ENCODE measurements at places on chromosomes 5 and 9.

DNA sequence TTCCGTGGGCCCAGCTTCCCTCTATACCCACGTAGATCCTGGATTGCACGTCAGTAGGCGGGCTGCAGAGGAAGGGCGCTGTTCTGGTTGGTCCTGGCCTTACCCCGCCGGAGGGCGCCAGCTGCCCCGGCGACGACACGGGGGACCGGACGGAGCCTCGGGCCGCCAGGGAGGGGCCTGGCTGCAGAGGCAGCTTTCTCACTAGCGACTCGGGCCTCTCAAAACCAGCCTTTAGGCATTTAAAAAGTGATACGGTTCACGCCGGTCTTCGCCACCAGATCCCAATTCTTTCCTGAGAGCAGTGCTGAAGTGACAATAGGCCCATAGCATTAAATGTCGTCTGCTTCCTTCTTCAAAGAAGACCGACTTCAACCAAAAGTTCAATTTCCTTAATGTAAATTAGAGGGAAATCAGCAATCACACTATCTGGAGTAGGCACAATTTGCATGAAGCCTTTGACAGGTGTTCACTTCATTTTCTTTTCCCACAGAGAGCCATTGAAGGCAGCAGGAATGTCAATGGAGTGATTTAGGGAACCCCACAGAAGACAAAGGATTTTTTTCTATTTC is 17.6 kb upstream of the UBE2D2 start:
- no peak for DNase-seq

GRCh38 chr5:42621242-42621641 is 135.4 kb upstream of the CCDC152 start:
- DNase-seq = no peak

DNA sequence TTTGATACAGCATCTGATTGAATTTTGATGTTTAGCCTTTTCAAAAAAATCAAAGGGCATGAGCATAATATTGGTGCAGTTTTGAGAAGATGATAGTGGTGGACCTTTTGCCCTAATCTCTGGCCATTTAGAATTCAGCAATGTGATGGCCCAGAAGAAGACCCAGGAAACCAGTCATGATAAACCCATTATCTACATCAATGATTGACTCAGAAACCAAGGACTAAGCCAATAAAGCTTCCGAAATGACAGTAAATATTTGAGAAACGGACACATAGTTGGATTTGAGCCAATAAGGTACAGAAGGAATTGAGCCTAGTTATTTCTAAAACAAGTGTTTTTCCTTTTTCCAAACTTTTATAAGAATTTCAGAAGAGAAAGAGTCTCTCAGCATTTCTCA is 1158.8 kb upstream of the DMAC1 start:
- no peak for DNase-seq

DNA sequence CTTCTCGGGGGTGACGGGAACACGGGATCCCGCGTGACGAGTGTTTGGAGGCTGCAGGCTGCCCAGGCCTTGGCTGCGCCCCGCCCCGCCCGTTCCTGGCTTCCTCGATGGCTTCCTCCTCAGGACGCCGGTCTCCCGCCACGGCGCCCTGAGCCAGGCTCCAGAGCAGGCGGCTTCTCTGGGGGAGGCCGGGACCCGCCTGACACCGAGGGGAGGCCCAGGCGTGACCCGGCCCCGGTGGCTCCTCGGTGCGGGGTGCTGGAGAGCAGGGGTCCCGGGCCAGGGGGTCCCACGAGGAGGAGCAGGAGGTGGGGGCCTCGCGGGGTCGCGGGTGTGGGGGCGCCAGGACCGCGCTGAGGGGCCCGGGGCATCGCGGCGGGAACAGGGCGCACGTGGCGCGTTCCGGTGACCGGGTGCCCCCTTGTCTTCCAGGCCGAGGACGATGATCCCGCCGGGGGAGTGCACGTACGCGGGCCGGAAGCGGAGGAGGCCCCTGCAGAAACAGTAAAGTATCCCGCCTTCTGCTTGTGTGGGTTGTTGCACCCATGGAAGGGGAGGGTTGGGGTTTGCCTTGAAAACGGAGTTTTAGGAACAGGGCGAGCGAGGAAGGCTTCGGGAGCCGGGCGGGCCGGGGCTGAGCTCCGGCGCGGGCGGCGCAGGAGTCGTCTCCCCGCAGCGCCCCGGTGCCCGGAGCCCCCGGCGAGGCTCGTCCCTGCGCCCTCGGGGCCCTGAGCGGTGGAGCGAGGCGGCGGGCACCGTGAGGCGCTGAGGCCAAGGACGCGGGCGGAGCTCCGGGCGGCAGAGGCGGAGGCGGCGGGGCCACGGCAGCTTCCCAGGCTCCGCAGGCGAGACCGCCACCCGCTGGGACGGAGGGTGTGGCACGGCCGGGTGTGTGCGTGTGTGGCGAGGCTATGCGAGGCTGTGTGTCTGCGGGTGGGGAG is 22.2 kb downstream of the AHRR start:
- no peak for DNase-seq

DNA sequence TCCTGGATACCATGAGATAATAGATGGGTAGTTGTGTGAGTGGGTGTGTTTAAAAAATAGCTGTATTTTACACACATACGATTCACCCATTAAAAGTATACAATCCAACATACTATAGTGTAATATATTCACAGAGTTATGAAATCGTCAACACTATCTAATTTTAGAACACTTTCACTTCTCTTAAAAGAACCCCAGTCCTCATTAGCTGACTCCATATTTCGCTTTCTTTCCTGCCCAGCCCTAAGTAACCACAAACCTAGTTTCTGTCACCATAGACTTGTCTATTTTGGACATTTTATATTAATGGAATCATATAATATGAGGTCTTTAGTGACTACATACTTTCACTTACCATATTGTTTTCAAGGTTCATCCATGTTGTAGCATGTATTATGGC is 63.8 kb upstream of the S1PR3 start:
- no peak for DNase-seq

GRCh38 chr9:15262581-15262980 is 44.4 kb downstream of the TTC39B start:
- DNase-seq = no peak

DNA sequence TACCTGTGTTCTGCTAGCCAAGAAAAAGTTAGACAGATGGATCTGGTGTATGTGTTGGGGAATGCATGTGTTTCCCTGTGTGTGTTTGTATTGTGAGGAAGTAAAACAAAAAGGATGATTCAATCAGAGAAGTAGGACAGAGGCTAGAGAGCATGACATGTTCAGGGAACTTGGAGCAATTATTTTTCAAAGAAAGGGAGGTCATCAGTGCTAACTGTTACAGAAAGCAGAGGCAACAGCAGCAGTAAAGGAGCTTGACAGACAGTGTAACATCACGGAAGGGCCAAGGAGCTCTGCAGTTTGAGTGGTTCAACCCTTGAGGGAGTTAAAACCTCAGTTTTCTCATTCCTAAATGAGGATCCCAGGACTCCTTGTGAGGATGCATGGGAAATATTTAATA is 13.2 kb downstream of the SPINK1 start:
- no peak for DNase-seq

DNA sequence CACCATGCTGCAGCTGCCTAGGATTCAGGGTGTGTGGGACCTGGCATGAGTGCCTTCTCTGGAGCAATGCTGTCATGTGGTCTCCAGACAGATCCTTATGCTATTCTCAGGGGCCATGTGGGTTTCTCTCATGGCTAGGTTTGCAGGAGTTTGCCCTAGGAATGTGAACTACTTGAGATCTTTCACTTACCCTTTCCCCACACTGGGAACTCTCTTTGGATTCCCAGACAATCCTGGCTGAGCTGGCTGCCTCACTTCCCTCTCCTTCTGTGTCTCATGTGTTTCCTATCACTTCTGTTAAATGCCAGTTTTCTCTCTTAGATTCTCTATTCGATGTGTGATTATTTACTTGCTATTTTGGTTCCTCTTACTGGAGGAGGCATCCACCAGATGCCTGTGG is 270.2 kb upstream of the RASA1 start:
- DNase-seq = no peak

All from cortex of kidney (tissue), 1 donor.